ENCODE measurements at places on chromosomes 5 and 9.

DNA sequence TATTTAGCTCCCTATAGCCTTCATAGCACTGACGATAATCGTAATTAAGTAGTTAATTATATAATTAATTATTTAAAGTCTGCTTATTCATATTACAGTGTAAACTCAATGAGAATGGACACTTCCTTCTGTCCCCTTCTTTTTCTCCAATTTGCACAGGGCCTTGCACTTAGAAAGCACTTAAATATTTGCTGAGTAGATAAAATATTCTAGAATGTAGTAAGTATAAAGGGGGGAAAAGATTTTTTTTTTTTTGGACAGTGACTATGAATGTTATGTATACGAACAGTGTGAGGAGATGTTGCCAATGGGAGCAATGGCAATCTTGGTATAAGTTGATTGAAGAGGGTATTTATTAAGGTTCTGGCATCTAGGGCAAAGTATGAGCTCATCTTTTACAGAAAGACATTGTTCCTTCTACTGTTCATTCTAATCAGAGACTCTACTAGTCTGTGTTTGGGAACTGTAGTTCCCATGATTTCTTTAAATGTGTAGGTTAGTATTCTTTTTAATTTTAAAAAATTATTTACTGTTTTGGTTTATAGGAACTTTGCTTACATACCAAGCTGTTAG is 49.4 kb downstream of the YTHDC2 start:
- no peak for DNase-seq

DNA sequence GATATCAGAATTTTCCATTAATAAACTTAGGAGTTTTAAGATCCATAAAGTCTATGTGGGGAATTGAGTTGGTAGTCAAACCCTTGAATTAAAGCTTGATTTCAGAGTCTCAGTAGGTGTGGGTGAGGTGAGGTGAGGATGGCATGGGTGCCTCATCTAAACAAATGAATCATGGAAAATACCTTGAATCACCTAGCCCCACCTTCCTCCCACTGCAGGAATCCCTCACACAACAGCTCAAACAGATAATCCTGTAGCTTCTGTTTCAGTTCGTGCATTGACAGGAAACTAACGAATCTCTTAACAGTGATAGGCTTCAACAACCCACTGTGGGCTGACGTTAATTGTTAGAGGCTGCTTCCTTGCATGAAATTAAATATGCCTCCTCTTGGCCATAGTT is 185.0 kb downstream of the SREK1 start:
- DNase-seq = peak; percentile 13

GRCh38 chr9:131677444-131678180 is 62.3 kb downstream of the RAPGEF1 start:
- no peak for DNase-seq

DNA sequence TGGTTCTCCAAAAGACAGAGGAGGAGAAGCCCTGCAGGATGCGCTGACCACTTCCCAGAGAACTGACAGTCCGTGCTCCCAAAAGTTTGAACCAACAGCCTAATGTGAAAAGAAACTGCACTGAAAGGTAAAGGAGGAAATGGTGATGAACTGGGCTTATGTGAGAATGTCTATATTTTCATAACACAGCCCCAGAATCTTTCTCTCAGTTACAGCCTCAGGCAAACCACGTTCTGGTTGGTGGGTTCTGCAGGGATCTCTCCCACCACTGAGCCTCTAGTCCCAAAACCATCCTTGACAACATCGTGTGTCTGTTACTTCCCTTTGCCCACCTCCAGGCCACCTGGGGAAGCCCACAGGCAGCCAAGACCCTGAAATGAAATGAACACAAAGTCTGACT is 23.9 kb downstream of the SPARC start:
- no peak for DNase-seq

- no peak for DNase-seq
Measured at GRCh38 chr9:136566901-136567300, 21.1 kb upstream of the NOTCH1 start.

DNA sequence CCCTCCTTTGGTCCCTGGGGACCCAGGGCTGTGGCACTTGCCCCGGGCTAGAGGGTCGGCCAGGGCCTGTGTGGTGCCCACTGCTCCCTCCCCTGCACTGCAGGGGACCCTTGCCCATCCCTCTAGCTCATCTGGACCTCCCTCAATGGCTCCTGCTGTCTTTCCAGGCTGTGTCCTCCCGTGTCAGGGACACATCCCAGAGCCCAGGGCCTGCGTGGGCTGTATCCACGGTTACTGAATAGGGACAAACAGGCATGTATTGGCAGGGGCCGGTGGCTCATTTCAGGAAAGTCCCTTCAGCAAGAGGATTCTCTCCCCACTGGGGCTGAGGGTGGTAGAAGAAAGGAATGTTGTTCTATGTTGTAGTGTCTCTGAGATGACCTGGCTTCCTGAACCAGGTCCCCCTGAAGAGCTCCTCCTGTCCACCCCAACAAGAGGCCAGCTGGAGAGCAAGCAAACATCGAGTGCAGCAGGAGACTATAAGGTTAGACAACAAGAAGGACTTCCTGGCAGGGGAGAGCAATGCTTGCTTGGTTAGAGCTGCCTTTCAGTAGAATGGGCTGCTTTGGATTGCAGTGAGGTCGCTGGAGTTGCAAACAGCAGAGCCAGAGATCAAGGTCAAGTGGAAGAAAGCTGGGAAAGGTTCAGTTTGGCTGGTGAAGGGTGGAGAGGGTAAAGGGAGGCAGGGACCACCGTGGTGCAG is 1.0 kb upstream of the CRB2 start:
- no peak for DNase-seq

DNA sequence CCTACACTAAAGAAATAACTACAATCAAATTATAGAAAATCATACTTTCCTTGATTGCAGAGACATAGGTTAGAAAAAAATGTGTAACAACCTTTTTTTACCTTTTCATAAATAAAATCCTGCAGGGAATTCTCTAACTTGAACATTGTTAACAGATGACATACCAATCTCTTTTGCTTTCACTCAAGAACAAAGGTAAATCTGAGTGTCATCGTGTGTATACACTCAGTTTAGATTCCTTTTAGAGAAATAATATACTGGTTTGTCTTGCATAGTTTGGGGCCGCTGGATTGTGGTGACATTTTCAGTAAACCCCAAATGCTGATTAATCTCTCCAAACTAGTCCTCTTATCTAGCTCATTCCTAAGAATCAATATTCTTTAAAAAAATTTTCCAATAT is 20.8 kb upstream of the MTAP start:
- no peak for DNase-seq

DNA sequence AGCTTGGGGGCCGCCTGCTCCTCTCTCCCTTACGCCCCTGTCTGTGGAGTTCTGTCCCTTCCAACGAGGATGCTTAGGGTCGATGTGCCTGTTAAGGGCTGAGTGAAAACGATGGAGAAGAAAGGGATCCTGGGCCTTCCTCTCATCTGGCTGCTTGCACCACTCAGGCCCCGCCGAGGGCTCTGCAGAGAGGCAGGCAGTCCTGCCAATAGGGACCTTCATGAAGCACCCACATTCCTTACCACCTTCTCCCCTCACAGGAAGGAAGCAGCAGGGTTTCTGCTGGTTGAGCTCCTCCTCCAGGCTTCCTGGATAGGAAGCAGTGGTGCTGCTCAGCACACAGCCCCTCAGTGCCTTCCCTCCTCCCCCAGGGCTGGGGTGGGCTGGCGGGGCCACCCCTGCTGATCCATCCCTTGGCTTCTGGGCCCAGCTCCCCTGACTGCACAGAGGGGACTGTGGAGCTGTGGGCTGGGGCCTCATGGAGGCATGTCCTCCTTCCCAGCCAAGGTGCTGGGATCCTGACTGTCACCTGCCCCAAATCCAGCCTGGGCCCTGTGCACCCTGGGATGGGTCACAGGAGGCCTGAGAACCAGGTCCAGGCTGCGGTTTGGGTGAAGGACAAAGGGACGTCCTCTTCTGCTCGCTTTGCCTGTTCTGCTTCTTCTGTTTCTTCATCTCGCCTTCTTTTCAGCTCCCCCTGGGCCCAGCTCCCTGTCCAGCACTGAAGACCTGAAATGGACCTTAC is 50.5 kb downstream of the AHRR start:
- no peak for DNase-seq

- no peak for DNase-seq
Measured at GRCh38 chr5:76250463-76250862, 152.6 kb upstream of the IQGAP2 start.

GRCh38 chr5:1655496-1656270 is 131.9 kb upstream of the LPCAT1 start:
- no peak for DNase-seq

Measured in activated naive CD8-positive, alpha-beta T cell treated with anti-CD3 and anti-CD28 coated beads for 36 hours (primary cell).